ENCODE measurements at places on chromosomes 1 and 21.
A peak's percentile ranks its signal among the peaks of the same experiment; 100 is the strongest.

DNA sequence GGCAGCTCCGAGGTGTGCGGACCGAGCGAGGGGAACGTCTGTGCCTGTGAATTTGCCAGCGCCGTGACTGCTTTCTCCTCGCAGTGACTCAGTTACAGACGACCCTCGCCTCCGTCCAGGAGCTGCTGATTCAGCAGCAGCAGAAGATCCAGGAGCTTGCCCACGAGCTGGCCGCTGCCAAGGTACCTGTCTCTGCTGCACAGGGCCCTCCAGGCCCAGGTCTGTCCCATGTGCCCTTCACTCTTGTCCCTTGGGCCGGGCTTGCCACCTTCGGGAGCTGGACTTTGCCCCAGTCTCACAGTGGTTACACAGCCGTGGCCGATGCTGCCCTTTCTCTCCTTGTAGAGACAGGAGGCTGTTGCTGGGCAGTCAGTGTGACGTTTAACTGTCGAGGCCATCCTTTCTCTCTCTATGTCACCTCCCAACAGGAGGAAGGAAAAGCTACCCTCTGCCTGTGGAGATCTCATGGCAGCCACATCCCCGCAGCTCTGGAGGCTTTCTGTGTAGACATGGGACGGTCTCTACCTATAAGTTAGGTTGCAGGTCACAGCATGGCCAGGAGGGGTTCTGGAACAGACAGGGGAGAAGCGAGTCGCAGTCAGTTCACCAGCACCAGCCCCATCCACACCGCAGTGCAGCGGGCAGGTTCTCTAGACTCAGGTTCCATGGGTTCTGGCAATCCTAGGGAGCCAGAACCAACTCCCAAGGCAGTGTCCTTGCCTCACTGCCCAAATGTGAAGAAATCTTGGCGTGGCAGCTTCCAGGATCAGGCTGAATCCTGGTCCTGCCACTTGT is 149.7 kb downstream of the PEX14 start:
- DNase-seq, result no peak

- DNase-seq, result no peak
Measured at GRCh38 chr1:156670359-156670758, 6.8 kb downstream of the NES start.

GRCh38 chr1:11484321-11484655 is 5.3 kb downstream of the DISP3 start:
- no peak for DNase-seq

DNA sequence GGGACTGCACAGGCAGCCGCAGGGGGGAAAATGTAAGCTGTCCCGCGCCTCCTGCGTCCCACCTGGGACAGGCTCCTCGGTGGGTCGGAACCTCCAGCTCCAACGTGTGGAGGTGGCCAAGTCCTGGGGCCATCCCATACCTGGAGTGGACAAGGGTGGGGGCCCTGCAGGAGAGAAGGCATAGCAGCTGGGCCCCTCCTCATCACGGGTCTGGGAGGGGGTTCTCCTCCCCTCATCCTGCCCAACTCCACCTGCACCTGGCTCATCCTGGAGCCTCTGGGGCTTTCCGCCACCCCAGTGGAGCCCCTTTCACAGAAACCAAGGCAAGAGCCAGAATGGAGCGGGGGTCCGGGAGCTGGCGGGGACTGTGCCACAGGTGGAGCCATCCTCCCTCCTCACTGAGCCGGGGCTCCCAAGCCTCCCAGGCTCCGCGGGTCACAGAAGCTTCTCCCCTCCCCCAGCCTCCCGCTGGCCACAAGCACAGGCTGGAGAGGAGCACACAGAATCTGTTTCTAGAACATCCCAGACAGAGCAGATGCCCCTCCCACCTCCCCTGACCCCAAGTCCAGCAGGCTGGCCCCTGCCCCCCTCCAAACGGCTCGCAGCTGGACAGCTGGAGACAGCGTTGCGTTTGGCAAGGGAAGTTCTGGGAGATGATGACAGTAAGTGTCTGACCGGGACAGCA is 65.8 kb downstream of the MEGF6 start:
- DNase-seq, result no peak

- DNase-seq, result no peak
Measured at GRCh38 chr21:19998453-19998852, 999.8 kb upstream of the NCAM2 start.

GRCh38 chr1:36497207-36497606 is 14.5 kb upstream of the CSF3R start:
- no peak for DNase-seq

- no peak for DNase-seq
Measured at GRCh38 chr1:43586136-43586731, 55.6 kb downstream of the PTPRF start.

DNA sequence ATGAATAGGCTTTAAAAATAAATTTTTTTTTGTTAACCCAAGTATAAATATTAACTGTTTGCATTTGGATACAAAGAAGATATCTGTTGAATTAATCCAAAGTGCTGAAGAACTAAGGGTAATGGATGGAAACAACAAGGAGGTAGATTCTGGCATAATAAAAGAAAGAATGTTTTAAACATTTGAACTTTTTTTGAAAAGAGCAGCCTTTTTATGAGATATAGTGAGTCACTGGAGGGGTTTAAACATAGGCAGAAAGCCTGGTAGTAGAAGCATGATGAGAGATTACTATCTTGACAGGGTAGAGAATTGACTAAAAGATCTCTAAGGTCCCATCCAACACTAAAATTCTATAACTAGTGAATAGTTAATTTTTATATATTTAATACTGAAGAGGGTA is 2.7 kb downstream of the MIER1 start:
- peak; percentile 32 for DNase-seq

GRCh38 chr1:90100566-90100965 is 105.7 kb downstream of the ZNF326 start:
- no peak for DNase-seq

GRCh38 chr1:94093396-94093795 is 27.6 kb downstream of the ABCA4 start:
- no peak for DNase-seq

DNA sequence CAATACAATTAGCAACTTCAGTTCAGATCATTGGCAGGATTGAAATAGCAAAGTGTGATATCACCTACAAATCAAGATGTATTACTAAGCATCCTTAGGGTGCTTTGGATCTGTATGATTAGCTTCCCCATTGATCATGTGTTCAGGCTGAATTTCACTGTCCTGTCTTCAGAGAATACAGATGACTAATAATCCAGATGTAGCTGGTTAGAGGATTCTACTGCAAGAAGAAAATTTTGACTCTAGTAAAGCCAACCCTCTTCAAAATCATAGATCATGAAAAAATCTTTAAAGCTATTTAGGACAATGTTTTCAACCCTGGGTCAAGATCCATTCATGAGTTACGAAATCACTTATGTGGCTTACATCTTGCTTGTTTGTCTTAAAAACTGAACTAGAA is 184.4 kb downstream of the PTGER3 start:
- no peak for DNase-seq

DNA sequence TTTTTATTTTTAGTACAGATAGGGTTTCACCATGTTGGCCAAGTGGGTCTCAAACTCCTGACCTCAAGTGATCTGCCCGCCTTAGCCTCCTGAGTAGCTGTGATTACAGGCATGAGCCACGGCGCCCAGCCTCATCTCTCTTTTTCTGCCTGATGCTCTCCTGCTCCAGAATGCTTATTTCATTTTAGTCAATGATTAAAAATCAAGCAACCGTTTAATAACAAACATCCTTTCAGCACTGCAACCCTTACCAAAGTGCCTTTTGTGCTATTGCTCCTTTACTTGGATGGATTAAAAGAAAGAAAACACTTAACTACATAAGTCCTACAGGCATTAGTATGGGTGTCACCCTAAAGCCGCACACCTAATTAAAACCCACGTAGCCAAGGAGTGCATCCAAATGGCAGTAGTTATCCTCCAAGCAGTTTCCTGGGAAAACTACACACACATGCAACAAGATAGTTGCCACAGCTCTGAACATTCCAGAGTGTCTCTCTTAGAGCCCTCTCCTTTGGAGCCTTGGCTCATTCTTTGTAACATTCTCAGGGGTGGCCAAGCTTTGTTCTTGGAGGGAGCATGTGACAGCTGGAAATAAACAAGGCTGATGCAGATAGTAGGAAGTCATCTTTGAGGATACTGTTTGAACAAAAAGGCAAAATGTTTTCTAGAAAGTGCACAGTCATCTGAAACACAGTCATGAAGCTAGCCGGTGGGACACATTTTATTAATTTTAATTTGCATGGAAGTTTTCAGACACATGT is 51.2 kb downstream of the KCNJ15 start:
- no peak for DNase-seq

DNA sequence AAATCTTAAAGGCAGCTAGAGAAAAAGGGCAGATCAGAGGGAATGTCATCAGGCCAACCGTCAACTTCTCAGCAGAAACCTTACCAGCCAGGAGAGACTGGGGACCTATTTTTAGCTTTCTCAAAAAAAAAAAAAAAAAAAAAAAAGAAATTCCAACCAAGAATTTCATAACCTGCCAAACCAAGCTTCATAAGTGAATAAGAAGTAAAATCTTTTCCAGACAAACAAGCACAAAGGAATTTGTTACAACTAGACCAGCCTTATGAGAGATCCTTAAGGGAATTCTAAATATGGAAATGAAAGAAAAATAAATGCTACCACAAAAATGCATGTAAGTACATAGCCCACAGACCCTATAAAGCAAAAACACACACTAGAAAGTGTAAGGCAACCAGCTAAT is 267.7 kb downstream of the AKT3 start:
- DNase-seq, result no peak

DNA sequence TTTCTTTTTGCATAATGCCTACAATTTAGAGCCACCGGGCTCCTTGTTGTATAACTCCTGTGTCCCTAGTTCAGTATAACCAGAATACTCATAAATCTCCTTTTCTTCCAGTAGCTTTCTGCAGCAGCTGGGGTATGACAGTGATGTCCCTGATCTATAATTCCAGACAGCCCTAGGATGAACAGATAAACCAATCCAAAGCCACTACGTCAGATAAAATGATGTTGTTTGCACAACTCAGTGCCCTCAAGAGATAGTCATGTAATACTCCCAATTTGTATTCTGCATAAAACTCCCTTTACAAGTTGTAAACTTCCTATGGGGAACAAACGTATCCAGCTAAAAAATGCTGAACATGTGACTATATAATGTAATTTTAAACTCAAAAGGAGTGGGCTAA is 44.7 kb downstream of the ZNF326 start:
- DNase-seq, result no peak

GRCh38 chr1:112688781-112689193 is 14.3 kb downstream of the MOV10 start:
- DNase-seq, result no peak

- DNase-seq, result no peak
Measured at GRCh38 chr1:75542818-75543570, 67.9 kb downstream of the SLC44A5 start.

DNA sequence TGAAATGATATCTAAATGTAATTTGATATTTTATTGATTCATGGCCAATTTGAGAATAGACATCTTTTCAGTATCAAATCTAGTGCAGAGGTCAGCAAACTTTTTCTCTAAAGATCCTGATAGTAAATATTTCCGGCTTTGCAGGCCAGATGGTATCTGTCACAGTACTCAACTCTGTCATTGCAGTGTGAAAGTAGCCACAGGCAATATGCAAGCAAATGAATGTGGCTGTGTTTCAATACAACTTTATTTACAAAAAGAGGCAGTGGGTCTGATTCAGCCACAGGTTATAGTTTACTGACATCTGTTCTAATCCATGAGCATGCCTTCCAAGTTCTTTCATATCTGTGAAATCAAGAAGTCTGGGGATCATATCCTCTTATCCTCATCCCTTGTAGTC is 221.2 kb downstream of the PRDM2 start:
- no peak for DNase-seq

GRCh38 chr1:57518496-57518895 is 94.6 kb upstream of the DAB1 start:
- DNase-seq, result no peak

DNA sequence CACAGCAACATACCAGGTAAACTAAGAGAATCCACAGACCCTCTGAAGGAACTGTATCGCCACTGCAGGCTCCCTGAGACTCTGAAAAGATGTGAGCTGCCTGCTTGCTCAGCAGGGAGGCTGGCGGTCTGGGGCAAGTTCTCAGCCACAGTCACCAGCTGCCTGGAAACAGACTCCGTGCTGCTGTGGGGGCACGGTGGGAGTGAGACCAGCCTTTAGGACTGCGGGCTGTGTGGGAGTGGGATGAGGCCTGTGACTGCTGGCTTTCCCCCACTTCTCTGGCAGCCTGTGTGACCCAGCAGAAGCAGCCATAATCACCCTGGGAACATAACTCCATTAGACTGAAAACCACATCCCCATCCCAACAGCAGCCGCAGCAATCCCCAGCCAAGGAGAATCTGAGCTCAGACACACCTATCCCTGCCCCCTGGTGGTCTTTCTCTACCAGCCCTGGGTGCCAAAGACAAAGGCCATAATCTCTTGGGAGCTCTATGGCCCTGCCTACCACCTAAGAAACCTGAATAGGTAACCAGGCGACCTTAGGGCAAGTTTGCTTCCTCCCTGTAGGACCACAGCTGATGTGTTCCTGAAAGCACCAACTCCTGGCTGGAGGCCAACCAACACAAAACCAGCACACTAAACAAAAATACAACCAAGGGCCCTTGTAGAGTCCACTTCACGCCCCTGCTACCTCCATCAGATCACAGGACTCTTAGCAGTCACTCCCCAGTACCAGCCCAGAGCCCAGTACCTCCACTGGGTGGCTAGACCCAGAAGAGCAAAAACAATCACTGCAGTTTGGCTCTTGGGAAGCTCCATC is 151.5 kb downstream of the SMYD3 start:
- DNase-seq, result no peak

GRCh38 chr1:145988773-145989172 is 7.6 kb downstream of the TXNIP start:
- no peak for DNase-seq

GRCh38 chr1:104387716-104388508 is 638.2 kb downstream of the AMY1C start:
- DNase-seq, result no peak

- DNase-seq, result no peak
Measured at GRCh38 chr1:21264898-21265297, 25.4 kb downstream of the ECE1 start.
